ENCODE measurements at places on chromosomes 13 and 19.

GRCh38 chr13:30805132-30805537 is 69.8 kb downstream of the ALOX5AP start:
- DNase-seq: no peak

GRCh38 chr13:80931118-80931517 is 590.2 kb upstream of the SPRY2 start:
- DNase-seq: no peak

GRCh38 chr13:76894401-76895110 is 8.4 kb upstream of the KCTD12 start:
- no peak for DNase-seq

DNA sequence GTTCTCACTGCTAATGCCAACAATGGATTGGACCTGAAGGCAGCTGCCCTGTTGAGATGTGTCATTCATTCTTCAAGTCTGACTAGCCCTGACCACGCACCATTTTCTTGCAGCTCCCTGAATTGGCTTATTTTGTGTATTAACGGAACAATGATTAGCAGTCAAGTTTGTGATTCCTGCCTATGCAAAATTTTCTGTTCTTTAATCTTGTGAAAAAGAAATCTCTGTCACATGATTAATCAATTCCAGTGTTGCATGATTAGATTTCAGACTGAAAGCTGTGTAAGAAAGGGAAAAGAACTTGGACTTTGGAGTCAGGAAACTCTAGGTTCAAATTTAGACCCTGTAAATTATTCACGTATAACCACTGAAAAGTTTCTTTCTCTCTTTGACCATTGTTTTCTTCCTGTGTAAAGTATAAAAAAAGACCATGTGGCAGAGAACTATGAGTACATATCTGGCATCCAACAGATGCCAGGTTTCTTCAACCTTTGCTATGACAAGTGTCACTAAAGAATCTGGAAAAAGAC is 64.5 kb upstream of the SLC10A2 start:
- no peak for DNase-seq

DNA sequence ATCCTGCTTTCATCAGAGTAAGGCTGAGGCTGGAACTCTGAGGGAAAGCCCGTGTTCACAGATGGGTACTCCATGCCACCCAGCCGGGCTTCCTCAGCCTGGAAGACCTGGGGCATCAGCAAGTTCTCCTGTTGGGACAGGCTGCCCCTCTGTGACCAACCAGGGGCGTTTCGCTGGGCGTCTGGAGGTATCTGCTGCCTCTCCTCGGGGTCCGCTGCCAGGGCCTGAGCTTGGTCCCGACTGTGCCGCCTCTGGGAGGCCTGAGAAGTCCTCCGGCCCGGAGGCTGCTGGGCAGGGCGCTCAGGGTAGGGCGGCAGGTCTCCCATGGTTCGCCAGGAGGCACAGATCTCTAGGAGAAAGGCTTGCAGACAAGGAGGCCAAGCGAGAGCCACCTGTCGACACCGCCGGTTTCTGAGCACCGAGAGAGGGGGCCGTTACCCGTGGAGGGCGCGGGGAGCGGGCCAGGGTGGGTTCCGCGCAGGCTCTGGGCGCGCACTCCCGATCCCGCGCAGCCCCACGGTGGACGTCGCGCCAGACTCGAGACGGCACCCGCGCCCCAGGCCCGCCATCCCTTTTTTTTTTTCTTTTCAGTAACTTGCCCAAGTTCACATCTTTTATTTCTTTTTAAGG is at the start of gene RSPH6A:
Gene RSPH6A, minus strand, starts transcription at position 458 of the 630 bp plus-strand sequence. Its CDS starts 132 bp downstream, at position 326.
- no peak for DNase-seq

- DNase-seq: no peak
Measured at GRCh38 chr13:93222976-93223375, 3.6 kb upstream of the GPC6 start.

GRCh38 chr19:55005684-55006488 is 32.2 kb downstream of the GP6 start:
- peak; percentile 29 for DNase-seq

GRCh38 chr19:46514589-46515289 is 19.1 kb upstream of the PNMA8B start:
- DNase-seq: no peak

DNA sequence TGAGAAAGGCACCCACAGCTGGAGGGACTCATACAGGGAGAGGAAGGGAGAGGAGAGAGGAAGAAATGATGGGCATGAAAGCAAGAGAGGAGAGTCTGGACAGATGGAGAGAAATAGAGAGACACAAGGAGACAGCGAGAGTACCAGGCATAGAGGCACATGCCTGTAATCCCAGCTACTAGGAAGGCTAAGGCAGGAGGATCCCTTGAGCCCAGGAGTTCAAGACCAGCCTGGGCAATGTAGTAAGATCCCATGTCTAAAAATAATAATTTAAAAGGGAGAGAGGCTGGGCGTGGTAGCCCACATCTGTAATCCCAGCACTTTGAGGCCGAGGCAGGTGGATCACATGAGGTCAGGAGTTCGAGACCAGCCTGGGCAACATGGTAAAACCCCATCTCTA is 9.3 kb downstream of the UNC13A start:
- DNase-seq: no peak

GRCh38 chr13:33764716-33765115 is 53.2 kb upstream of the RFC3 start:
- no peak for DNase-seq

GRCh38 chr13:30045916-30046704 is 195.7 kb upstream of the UBL3 start:
- no peak for DNase-seq

GRCh38 chr19:18002347-18002850 is 5.6 kb upstream of the ARRDC2 start:
- DNase-seq: no peak

DNA sequence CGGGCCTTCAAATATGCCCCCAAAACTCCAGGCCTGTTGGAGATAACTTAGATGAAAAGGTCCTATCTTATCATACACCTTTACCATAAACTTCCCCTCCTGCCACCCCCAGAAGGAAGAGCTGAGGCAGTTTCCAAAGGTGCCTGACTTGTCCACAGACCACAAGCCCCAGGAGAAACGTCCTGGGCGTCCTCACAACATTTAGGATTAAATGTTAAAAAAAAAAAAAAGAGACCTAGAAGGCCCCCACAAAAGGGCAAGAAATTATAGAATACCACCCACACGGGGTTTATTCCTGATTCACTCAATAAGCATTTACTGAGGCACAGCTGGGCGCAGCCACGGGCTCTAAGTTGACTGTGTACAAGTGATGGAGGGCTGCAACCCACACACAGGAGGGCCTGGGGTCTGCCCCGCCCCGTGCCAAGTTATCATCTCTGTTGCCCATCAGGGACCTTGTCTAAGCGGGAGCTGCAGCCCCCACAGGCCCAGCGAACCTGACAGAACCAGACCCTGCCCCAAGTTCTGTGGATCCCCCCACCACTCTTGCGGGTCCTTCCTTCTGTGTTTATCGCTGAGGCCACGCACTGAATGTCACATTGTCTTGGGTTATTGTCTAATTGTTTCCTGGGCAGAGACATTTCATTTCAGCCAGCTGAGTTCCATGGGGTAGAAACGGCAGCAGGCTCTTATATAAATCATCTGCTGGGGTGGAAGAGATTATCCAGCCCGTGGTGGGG is 83.0 kb upstream of the TM9SF2 start:
- DNase-seq: peak; percentile 70

GRCh38 chr19:47133021-47133471 is 2.4 kb downstream of the SAE1 start:
- DNase-seq: no peak

- DNase-seq: no peak
Measured at GRCh38 chr13:107576430-107576829, 638.9 kb downstream of the LIG4 start.

GRCh38 chr13:112113348-112113747 is 46.4 kb downstream of the SOX1 start:
- DNase-seq: no peak

GRCh38 chr19:13629687-13630357 is 123.5 kb upstream of the CACNA1A start:
- DNase-seq: peak; percentile 6

- no peak for DNase-seq
Measured at GRCh38 chr19:42558450-42559150, 30.3 kb upstream of the CEACAM1 start.

DNA sequence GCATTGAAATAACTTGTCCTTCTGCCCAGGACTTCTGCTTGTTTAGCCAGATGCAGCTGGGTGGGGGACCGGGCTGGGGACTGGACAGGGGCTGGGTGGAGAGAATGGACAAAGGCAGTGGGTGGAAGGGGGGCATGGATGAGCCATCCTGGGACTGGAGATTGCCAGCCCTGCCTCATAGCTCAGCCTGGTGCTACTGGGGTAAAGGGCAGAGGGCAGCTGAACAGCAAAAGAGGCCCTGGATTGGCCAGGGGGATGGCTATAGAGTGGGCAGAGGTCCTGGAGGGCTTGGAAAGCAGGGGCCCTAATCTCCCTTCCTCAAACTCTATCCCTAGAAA is 17.7 kb upstream of the PLAUR start:
- no peak for DNase-seq

DNA sequence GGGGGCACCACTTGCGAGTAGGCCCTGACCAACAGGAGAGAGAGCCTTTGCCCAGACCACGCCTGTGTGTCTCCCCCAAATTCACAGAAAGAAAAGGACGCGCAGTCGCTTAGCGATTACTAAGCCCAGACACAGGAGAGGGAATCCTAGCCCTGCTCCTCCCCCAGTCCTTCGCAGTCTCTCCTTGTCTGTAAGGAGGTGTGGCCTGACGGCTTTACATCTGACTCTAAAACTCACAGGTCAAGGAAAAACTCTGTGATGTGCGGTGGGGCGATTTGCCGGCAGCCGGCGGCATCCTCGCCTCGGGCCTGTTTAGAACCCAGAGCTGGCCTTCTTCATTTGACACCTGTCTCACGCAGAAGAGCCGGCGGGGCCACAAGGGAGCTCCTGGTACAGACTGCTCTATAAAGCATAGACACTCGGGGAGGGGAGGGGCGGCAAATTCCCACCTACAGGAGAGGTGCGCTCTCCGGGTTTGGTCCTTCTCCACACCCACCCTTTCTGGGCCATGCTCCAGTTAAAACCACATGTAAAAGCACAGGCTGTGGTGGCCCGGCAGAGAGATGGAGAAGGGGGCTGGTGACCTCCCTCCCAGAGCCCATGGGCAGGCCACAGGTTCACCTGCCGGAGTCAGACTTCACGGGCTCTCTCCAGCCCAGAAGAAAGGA is 17.8 kb downstream of the GPR12 start:
- no peak for DNase-seq

- DNase-seq: no peak
Measured at GRCh38 chr13:111225810-111226546, 94.5 kb upstream of the TEX29 start.

DNA sequence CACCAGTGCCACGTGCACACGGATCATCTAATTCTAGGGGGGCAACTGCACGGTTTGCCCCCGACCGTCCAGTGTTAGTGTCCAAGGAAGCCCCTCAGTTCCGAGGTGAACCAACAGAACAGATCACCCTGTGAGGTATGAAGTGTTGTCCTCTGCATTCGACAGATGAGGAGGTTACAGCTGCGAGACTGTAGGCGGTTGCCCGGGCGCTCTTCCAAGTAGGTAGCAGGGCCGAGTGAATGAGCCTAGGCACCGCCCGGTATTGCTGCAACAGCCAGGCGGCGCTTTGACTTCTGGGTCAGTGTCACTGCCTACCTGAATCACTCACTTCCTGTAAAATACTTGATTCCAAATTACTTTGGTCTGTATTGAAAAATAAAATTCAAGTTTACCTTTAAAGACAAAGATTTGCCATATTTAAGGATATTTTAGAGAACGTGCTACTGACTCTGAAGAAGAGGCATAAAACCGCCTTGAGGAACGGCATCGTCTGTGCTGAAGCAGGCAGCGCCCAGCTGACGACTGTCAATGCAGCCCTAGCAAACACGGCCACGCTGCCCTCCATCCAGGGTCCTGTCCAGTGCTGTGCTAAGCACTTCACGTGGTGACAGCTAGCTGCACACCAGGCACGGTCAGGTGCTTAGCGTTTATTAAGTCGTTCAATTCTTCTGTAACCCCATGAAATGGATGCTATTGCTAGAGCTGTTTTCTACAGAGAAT is 19.3 kb upstream of the RASA3 start:
- DNase-seq: peak; percentile 66

DNA sequence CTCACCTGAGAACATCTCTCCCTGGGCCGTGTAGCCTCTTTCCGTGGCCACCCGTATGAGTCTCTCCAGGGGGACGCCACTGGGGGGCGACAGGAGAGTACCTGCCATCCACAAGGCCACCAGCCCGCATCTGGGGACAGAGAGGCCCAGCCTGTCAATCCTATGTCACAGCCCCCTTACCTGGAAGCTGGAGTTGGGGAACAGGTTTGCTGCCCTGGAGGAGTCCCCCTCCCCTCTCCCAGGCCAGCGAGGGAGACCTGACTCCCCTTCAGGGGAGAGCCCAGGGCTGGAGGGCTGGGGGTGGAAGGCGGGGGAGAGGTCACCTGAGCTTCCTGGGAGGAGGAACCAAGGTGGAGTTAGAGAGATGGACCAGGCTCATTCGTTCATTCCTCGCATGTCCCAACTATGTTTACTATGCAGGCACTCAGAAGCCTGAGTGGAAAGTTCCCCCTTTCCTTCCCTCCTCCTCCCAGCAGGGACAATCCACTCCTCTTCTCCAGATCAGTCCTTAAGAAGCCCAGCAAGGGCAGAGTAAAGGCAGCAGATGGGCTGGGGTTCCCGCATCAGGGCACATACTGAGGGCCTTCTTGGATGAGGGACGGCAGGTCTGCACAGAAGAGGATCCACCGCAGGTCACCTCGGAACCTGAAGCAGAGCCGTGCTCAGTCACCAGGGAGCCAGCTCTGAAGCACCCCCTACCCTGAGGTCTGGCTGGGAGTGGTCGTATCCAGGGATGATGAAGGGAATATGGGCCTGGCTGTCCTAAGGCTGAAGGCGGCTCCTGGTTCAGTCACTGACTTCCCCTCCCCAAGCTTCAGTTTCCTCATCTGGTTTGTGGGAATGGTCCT is 5.5 kb downstream of the ACTMAP start:
- DNase-seq: peak; percentile 47

DNA sequence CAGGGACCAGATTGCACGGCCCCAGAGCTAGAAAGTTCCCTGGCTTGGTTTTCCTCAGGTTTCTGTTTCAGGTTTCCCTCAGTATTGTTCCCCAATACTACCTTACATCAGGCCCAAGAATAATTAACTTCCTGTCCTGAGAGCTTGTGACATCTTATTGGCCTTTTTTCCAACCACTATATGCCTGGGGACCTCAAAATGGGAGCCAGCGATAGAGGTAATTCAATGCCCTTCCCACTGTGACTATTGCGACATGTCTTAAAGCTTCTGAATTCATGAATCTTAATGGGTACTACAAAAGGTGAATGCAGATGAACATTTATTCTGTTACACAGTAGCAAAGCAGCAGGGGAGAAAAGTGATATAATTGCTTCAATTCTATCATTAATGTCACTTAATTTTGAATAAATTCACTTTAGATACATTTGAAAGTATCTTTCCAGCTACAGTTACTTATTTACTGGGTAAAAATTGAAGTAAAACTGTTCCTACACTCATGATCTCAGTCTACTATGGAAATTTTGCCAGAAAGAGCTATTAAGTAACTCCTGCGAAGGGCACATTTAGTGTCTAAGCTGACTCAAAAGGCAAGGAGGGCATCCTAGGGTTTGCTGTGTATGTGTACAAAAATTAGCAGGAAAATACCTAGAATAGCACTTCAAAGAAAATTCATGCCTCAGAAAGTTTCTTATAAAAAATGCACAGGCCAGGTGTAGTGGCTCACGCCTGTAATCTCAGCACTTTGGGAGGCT is 4.1 kb downstream of the CRYL1 start:
- no peak for DNase-seq

GRCh38 chr19:13846557-13847406 is 30.2 kb upstream of the NANOS3 start:
- DNase-seq: peak; percentile 99

- DNase-seq: no peak
Measured at GRCh38 chr19:23802290-23802689, 43.6 kb upstream of the ZNF681 start.

Measured in stimulated activated naive CD8-positive, alpha-beta T cell treated with anti-CD3 and anti-CD28 coated beads, Interleukin-15, Interleukin-2, amounts not matched to agents 100 U/mL and 50 U/mL, for 24 hours (primary cell).